Stimulated activated CD4-positive, alpha-beta T cell treated with anti-CD3 and anti-CD28 coated beads, Interleukin-15, amount 100 ng/mL, for 48 hours (primary cell): ENCODE measurements at places on chromosomes 2 and 18.

GRCh38 chr2:67828066-67828465 is 234.7 kb downstream of the C1D start:
- DNase-seq, result no peak

- no peak for DNase-seq
Observed at GRCh38 chr2:211371465-211371864, 815.1 kb downstream of the CPS1 start.

GRCh38 chr2:54560146-54560881 is 104.2 kb downstream of the SPTBN1 start:
- no peak for DNase-seq

DNA sequence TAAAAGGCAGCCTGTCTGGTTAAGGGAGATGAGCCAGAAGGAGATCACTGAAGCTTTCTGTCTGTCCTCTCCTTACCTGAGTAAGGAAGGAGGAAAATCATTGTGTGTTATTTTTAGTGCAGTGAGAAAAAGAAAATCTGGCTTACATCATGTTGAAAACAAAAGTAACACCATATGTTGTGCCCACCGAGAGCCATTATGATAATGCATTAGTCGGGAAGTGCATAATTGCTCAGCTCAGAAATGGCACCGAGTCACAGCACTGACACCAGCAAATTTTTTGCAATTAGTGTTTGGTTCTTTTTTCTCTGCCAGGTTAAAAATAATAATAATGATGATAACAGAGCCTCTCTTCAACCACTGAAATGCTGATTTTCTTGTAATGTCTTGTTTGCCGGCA is 46.6 kb downstream of the HNMT start:
- DNase-seq, result no peak

GRCh38 chr2:8619071-8619470 is 62.8 kb upstream of the ID2 start:
- DNase-seq, result no peak
